Hepatocyte (in vitro differentiated cells): ENCODE measurements at places on chromosomes 16 and 17.

- no peak for DNase-seq
Measured at GRCh38 chr17:66469890-66470289, 167.5 kb downstream of the PRKCA start.

GRCh38 chr17:37689317-37689716 lies 46.1 kb upstream of the DDX52 start:
- DNase-seq, result no peak

DNA sequence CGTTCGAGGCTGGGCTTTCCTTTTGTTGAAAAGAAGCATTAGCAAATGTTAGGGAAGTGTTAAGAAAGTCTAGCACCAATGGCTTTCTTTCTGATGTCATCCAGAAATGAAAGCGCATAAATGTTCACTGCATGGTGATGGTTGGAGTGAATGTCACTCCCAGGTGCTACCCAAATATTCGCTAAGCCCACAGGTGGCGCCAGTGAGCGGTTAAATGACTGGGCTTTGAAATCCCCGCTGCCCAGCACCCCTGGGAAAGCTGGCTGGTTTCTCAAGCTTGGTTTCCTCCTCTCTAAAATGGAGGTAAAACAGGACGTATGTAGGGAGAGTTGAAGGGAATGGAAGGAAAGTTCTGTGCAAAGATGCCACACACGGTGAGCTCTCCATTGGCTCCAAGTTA lies 104.4 kb downstream of the IRX5 start:
- peak; percentile 61 for DNase-seq

- DNase-seq, result no peak
Measured at GRCh38 chr16:59478838-59479237, 744.7 kb upstream of the GOT2 start.

DNA sequence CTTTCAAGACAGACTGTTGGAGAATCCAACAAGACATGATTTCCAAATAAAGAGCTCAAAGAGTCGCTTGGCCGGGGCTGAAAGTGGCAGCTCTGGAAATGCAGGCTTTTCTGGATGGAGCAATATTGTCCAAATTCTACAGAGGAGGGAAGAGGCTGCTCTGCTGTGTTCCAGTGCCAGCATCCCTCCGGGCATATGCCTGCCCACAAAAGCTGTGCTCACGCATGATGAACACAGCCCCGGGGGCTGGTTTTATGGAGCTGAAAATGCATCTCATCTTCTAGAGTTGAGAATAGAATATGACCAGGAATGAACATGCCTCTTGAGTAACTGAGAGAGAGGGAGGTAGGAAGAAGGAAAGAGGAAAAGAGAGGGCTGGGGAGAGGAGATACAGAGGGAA lies 74.7 kb upstream of the TOX3 start:
- no peak for DNase-seq

DNA sequence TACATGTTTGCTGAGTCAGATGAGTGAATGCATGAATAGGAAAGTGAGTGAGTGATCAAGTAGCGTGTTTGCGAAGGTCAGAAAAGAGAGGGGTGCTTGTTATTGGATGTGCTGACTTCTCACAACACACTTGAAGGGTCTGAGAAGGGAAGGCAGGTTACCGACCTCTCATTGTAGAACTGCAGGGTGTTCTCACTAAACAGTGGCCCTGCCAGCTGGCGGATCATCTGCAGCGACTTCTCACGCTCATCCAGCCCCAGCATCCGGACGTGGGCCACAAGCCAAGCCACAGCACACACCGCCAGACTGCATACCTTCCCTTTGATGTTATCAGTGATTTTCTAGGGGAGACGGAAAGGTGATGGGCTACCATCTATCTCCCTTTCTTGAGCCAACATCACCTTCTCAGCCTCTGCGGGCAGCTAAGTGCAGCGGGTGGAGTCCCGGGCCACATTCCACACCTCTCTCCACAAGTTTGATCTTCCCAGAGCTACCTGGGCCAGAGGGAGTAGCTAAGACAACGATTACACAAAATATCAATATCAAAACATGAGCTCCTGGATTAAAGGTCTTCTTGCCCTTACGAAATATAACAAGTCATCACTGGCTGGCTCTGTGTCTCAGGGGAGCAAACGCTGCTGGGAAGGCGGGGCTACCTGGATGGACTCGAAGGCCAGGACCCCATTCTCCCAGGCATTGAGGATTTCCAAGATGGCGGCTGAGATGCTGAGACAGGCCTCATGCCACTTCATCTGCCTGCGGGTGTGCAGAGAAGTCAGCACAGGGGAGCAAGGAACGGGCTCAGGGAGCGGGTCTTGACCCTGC lies 11.0 kb downstream of the CSF3 start:
- peak; percentile 5 for DNase-seq

DNA sequence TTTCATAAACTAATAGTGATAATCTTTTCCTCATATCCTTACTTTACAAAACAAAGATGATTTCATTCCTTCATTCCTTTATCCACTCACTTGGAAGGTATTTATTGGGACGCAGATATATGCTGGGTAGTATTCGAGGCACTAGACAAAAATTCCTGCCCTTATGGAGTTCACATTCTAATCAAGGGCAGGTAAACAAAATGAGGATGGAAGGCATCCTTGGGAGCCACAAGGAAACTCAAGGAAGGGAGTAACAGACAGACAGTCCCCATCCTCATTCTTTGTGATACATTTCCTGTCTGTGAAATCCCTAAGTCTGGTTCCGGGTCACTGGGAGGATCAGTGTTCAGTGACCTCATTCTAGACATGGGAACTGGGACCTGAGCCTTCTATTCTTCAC lies 45.2 kb downstream of the SLC6A2 start:
- no peak for DNase-seq

- no peak for DNase-seq
Measured at GRCh38 chr16:86355531-86355930, 154.8 kb upstream of the FOXF1 start.

DNA sequence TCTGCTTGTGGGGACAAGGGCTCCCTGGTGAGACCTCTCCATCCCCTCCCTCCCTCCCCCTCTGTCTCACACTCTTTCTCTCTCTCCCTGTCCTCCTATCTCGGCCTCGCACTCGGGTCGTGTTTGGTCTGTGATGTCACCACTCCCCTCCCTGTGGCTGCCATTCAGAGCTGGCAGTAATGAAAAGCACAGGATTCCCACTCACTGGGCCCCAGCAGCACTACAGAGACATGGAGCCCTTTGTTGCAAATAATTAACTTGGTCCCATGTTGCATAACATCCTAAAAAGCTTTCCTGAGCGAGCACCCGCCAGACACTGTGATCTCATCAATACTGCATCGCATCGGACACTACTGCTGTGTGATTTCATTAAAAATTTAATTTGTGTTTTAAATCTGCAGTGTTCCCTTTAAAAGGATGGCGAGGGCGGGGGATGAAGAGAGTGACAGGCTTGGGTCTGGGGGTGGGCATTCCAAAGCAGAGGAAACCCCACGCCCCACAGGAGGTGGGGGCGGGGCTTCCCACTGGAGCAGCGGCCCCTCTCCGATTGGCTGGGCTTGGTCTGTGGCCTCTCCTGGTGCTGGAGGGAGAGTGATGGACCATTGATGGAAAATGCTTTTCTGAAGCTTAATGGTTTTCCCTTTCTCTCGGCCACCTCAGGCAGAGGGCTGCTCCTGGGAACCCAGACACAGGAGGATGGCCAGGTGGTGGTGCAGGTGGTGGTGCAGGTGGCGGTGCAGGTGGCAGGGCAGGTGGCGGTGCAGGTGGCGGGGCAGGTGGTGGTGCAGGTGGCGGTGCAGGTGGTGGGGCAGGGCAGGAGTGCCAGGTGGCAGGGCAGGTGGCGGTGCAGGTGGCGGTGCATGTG lies 15.3 kb upstream of the NPTX1 start:
- DNase-seq, result peak; percentile 66

DNA sequence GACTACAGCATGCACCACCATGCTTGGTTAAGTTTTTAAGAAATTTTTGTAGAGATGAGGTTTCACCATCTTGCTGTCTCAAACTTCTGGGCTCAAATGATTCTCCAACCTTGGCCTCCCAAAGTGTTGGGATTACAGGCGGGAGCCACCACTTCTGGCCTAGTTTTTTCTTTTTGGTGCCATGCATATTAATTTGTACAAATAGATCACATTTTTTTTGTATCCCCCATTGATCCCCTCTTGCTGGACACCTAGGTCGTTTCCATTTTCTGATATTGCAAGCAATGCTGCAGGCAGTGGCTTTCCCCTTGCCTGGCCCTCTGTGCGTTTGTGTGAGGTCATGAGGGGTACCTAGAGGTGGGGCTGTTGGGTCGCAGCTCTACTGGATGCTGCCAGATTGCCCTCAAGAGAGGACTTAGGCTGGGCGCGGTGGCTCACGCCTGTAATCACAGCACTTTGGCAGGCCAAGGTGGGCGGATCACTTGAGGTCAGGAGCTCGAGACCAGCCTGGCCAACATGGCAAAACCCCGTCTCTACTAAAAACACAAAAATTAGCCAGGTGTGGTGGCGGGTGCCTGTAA lies 23.8 kb downstream of the RAP1GAP2 start:
- no peak for DNase-seq

- peak; percentile 30 for DNase-seq
Measured at GRCh38 chr17:13541032-13541480, 60.7 kb downstream of the HS3ST3A1 start.

DNA sequence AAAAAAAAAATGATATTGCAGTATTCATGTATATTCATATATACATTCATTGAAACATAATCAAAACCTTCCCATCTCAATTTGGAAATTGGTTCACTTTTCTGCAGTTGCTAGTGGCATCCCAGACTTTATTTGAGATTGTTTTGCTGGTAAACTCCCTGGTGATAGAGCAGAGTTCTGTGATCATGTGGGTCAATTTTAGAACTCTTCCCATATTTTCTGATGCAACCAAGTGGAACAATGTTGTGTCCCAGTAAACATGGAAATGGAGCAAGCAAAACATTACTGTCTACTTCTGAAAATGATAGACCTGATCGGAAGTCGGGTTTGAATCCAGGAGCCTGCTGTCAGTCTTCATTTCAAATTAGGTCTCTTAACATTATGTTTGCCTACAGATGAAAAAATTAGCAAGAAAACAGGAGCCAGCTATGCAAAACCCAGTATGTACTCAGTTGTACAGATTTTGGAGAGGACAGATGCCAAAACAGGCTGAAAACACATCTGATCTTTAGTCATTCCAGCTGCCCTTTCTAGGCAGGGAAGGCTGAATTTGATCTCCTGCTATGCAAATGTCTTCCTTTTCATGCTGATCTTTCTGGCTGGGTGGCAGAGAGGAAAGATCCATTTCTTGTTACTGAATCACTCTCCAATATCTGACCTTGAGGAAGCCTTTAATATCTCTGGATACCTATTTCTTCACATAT lies 786.6 kb upstream of the SOX9 start:
- no peak for DNase-seq

GRCh38 chr17:40577611-40578065 lies 12.4 kb upstream of the CCR7 start:
- DNase-seq, result no peak

DNA sequence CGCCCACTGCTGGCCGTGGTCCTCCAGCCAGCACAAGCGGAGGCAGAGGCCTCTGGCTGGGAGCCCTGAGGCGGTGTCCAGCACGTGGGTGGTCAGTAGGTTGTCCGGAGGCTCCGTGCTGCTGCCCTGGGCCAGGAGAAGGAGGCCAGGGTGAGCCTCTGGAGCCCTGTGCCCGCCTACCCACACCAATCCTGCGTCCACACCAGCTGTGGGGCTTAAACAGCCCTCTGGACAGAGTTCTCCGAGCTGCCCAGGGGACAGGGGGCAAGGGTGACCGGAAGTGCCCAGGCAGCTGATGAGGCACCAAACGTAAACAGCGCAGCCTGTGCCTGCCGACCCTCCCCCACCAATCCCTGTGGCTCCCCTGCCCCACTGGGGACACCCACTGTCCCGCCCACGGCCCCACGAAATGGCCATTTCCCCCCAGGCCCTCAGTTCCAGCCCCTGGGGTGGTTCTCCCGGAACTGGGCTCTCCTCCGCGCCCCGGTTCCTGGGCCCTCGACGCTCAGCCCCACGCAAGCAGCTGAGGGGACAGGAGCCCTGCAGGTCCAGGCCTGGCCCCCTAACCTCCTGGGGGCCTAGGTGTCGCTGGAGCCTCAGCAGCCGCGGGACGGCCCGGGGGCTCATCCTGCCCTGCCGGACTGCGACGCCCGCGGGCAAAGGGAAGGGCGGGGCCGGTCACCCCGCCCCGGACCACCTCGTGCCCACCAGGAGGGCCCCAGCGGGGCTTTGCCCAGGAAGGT lies 27.9 kb upstream of the DBNDD1 start:
- DNase-seq, result peak; percentile 83

DNA sequence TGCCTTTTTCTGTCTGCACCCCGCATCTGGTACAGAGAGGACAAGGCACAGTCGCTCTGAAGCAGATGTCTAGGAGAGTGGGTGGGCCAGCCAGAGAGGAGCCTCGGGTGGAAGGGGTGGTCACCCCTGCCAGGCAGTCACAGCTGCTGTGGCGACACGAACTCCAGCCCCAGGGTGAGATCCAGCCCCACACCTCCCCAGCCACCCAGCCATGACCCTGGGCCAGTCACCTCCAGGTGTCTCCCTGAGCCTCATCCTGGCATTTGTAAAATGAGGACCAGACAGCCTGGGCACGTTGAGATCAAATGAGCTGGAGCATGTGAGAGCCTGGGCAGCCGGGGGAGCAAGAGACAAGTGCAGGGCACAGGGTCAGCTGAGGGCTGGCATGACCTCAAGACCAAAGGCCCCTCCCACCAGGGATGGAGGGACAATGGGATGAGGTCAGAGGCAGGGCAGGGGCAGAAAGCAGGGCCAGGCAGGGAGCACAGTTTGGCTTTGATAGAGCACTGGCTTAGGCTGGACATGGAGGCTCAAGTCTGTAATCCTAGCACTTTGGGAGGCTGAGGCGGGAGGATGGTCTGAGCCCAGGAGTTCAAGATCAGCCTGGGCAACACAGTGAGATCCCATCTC lies 7.7 kb downstream of the ADAM11 start:
- DNase-seq, result no peak

DNA sequence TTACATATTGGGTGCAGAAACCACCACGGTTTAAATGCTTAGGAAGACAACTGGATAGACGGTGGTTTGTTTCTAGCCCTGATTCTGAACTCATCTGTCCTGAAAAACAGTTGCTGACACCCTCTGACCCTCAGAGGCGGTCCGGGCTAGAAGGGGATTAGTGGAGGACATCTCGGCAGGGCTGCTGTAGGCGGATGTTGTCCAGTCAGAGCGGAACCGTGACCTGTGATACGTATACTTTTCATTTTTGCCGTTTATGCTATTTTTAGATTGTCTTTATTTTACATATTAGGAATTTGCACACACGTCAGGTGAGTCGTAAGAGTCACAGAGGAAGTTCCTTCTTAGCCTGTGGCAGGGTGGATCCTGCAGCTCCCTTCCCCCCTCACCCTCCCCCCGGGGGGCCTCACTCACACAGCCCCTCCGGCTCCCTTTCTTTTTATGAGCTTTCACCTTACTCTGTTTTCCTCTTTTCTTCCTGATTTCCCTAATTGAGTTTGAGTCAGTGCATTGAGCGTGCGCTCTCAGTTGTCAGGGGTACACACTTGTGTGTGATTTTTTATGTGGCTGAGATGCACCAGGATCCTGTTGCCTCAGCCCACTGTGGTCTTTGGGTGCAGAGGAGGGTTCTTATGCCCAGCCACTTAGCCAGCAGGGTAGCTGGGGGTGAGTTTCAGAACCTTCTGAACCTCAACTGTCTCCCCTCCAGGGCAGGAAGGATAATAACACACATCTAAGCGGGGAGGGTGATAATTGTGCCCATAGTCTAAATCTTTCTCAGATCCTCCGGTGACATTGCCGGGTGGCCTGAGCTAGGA lies 211.1 kb upstream of the CHMP6 start:
- peak; percentile 61 for DNase-seq
